Activated CD8-positive, alpha-beta T cell treated with anti-CD3 and anti-CD28 coated beads, Interleukin-2, amount 10 ng/mL, durations not matched to agents 7 days and 5 days (primary cell): ENCODE measurements at places on chromosomes 4 and X. TPM values are rescaled to one million over a fixed set of nuclear protein-coding genes. Genes with fewer than 3 reads are reported as not detected.

TMSB15C gene
- 4.8 TPM for total RNA-seq

SAGE1 gene
- not detected for total RNA-seq

TTC29 gene
- total RNA-seq, result not detected

CXCL3 gene
- not detected for total RNA-seq

DNA sequence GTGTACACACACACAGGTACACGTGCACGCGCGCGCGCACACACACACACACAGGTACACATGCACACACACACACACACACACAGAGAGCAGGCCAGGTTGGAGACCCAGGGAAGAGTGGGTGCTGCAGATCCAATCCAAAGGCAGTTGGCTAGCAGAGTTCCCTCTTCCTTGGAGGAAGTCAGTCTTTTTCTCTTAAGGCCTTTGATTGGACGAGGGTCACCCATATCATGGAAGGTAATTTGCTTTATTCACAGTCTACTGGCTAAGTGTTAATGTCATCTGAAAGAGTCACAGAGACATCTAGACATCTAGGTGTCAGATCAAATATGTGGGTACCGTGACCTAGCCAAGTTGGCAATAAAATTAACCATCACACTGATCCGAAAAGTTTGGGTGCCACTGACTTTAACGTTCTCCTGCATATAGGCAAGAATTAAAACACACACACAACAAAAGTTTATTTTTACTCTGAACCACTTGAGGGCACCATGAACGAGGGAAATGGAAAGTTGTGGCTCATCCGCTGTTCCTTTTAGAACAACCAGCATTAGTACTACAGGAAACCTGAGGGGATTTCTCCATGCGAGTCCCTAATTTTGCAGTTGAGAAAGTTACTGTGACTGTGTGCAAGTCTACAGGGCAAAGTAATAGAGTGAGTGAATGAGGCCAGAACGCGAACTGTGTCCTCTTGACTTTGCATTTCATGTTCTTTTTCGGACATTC, 66.0 kb upstream of the STOX2 start:
- no peak overlapping the region for H3K27ac ChIP-seq
- H3K4me3 ChIP-seq, result no peak overlapping the region
- no peak for DNase-seq
- no peaks in the 10 kb centered on the region for H3K36me3 ChIP-seq
- no peaks in the 10 kb centered on the region for H3K4me1 ChIP-seq

- H3K27ac ChIP-seq, result no peak overlapping the region
- H3K4me1 ChIP-seq, result no peaks in the 10 kb centered on the region
- H3K4me3 ChIP-seq, result no peak overlapping the region
Measured at GRCh38 chrX:153226344-153227185, 47.5 kb downstream of the MAGEA1 start.

- H3K27ac ChIP-seq, result no peak overlapping the region
- no peaks in the 10 kb centered on the region for H3K36me3 ChIP-seq
- no peaks in the 10 kb centered on the region for H3K4me1 ChIP-seq
- H3K4me3 ChIP-seq, result no peak overlapping the region
- DNase-seq, result no peak
Measured at GRCh38 chrX:27675493-27675892, 85.3 kb downstream of the DCAF8L2 start.

ASMT gene
- not detected for total RNA-seq

GRCh38 chr4:5018603-5019002, 655 bp downstream of the CYTL1 start:
- H3K4me3 ChIP-seq, result no peak overlapping the region
- H3K27ac ChIP-seq, result no peak overlapping the region
- no peak for DNase-seq

DNA sequence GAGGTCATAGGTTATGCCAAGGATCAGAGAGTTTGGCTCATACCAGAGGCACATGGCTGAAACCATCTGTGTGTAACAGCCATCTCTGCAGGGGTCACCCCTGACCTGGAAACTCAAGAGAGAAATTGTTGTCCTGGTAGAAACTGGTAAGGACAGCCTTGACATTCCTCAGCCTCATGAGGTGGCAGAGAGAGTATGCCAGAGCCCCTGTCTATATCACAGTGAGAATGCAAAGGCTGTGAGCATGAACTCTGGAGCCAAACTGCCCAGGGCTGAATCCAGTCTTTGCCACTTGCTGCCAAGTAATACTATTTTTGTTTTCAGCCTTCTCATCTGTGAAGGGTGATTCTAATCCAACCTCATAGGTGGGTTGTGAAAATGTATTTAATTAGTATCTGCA, 37.1 kb upstream of the CCDC149 start:
- H3K4me3 ChIP-seq, result no peak overlapping the region
- H3K4me1 ChIP-seq, result no peaks in the 10 kb centered on the region
- H3K36me3 ChIP-seq, result no peaks in the 10 kb centered on the region
- H3K27ac ChIP-seq, result no peak overlapping the region
- H3K27me3 ChIP-seq, result no peaks in the 10 kb centered on the region

DNA sequence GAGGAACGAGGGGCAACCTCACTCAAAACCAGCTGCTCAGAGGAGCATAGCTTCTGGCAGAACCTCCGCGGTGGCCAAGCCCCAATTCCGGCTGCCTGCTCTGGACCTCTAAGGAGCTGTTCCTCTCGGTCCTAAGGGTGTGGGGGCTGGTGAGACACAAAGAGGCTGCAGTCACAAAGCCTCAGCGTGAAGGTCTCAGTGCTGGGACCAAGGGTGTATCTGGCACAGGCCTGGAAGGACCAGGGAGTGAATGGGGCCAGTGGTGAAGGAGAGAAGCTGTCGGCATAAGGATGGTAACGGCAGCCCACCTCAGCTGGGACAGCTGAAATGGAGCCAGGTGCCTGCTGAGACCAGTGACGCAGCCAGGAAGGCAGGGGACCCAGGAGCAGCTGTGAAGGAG, 5.3 kb downstream of the PDE6B start:
- no peak for DNase-seq
- no peak overlapping the region for H3K4me3 ChIP-seq
- no peaks in the 10 kb centered on the region for H3K4me1 ChIP-seq
- H3K27ac ChIP-seq, result no peak overlapping the region
- H3K27me3 ChIP-seq, result no peaks in the 10 kb centered on the region

S100P gene
- total RNA-seq, result 8.3 TPM

DNA sequence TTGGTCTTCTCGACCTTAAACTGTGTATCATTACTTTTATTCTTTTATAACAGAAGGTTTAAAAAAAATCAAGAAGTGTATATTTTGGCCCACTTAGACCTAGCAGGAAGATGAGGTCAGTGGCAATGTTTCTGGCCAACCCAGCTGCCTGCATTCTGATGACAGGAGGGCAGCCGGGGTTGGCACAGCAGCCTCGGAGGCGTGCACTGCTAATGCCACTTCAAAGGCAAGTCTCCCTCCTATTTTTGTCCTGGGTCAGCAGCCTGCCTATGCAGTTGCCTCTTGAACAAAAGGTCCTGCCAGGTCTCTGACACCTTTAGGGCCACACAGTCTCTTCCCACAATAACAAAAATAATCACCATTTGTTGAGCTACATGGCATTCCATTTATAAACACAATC, 89.4 kb upstream of the MYOZ2 start:
- H3K27ac ChIP-seq, result no peak overlapping the region
- no peaks in the 10 kb centered on the region for H3K36me3 ChIP-seq
- H3K27me3 ChIP-seq, result peaks cover 2% of the 10 kb centered on the region
- no peak overlapping the region for H3K4me3 ChIP-seq
- peaks cover 4% of the 10 kb centered on the region for H3K4me1 ChIP-seq
- no peak for DNase-seq

- no peak overlapping the region for H3K27ac ChIP-seq
- H3K36me3 ChIP-seq, result no peaks in the 10 kb centered on the region
- H3K4me3 ChIP-seq, result no peak overlapping the region
Measured at GRCh38 chrX:150298841-150299551, 64.1 kb upstream of the MAMLD1 start.

CT55 gene
- total RNA-seq, result not detected

- H3K36me3 ChIP-seq, result peaks cover 3% of the 10 kb centered on the region
- no peak overlapping the region for H3K4me3 ChIP-seq
- H3K4me1 ChIP-seq, result peaks cover 31% of the 10 kb centered on the region
- peaks cover 2% of the 10 kb centered on the region for H3K27me3 ChIP-seq
- no peak overlapping the region for H3K27ac ChIP-seq
- no peak for DNase-seq
Measured at GRCh38 chr4:38453253-38453881, 210.6 kb upstream of the KLF3 start.

DNA sequence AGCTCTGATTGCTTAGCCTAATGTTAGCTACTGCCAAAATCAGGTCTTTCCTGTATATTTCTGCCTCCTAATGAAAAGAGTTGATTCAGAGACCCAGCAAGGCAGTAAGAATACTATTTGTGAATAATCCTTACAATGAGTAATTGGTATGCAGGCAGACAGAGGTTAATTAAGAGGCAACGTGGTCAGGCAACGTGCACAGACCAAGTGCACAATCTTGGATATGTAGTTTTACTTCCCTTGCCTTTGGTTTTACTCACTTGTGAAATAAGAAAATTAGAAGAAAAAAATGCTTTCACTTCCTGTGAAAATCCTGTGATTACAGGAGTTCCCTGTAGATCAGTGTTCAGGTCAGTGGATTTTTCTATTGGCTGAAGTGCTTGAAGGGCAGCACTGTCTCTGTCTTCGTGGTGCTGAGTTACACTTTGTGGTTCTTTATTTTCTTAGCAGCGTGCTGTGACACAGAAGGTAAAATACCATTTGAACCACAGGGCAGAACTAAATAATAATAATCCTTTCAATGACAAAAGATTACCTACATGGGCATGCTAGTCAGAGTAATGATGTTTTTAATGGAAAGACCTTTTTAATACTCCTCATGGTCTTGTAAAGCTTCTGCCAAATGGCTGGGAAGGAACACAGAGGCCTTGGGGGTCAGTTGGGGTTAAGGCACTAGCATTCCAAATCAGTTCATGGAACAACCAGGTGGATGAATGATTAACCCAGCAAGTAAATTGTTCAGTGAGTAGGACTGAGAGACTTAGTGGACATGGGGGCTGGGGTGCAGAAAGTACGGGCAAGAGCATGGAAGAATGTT, 430.9 kb downstream of the MAPK10 start:
- peaks cover 6% of the 10 kb centered on the region for H3K4me1 ChIP-seq
- H3K36me3 ChIP-seq, result no peaks in the 10 kb centered on the region
- H3K4me3 ChIP-seq, result no peak overlapping the region
- H3K27me3 ChIP-seq, result peaks cover 2% of the 10 kb centered on the region
- H3K27ac ChIP-seq, result no peak overlapping the region

- H3K27ac ChIP-seq, result no peak overlapping the region
- no peaks in the 10 kb centered on the region for H3K4me1 ChIP-seq
- no peak overlapping the region for H3K4me3 ChIP-seq
- H3K27me3 ChIP-seq, result no peaks in the 10 kb centered on the region
Measured at GRCh38 chr4:19925516-19925915, 326.2 kb upstream of the SLIT2 start.

GRCh38 chr4:40621229-40621591, 8.5 kb downstream of the RBM47 start:
- no peak overlapping the region for H3K27ac ChIP-seq
- H3K36me3 ChIP-seq, result peaks cover 3% of the 10 kb centered on the region
- H3K27me3 ChIP-seq, result peaks cover 10% of the 10 kb centered on the region
- peaks cover 33% of the 10 kb centered on the region for H3K4me1 ChIP-seq
- no peak for DNase-seq
- no peak overlapping the region for H3K4me3 ChIP-seq

DNA sequence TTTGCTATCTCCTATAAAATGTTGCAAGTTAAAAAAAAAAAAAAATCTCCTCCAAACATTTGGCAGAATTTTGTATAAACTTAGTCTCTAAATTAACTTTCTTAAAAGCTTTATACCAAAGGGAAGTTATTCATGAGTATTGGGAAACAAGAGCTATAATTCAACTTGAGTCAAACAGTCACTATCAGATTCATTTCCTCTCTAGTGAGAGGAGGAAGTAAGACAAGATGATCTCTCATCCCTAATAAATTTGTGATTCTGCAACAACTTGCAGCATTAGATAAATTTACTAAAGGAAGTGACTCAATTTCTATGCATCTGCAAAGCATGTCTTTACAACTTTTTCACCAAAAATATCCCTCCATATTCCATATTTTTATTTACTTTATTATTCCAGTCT, 135.4 kb upstream of the GNPDA2 start:
- H3K27me3 ChIP-seq, result no peaks in the 10 kb centered on the region
- H3K27ac ChIP-seq, result no peak overlapping the region
- no peaks in the 10 kb centered on the region for H3K4me1 ChIP-seq
- no peak overlapping the region for H3K4me3 ChIP-seq
- DNase-seq, result no peak

C4orf51 gene
- total RNA-seq, result not detected

ACSL4 gene
- 50.7 TPM for total RNA-seq

GRCh38 chr4:25757452-25757851, 101.8 kb downstream of the SLC34A2 start:
- no peak overlapping the region for H3K4me3 ChIP-seq
- H3K27me3 ChIP-seq, result no peaks in the 10 kb centered on the region
- H3K27ac ChIP-seq, result no peak overlapping the region
- no peaks in the 10 kb centered on the region for H3K4me1 ChIP-seq
- H3K36me3 ChIP-seq, result peaks cover 46% of the 10 kb centered on the region

- no peaks in the 10 kb centered on the region for H3K27me3 ChIP-seq
- peaks cover 12% of the 10 kb centered on the region for H3K36me3 ChIP-seq
- H3K27ac ChIP-seq, result no peak overlapping the region
- H3K4me1 ChIP-seq, result no peaks in the 10 kb centered on the region
- no peak overlapping the region for H3K4me3 ChIP-seq
- no peak for DNase-seq
Measured at GRCh38 chrX:16743604-16744325, 24.4 kb downstream of the SYAP1 start.

- no peak for DNase-seq
- H3K4me1 ChIP-seq, result peaks cover 13% of the 10 kb centered on the region
- H3K27me3 ChIP-seq, result no peaks in the 10 kb centered on the region
- H3K4me3 ChIP-seq, result no peak overlapping the region
- no peak overlapping the region for H3K27ac ChIP-seq
- peaks cover 11% of the 10 kb centered on the region for H3K36me3 ChIP-seq
Measured at GRCh38 chr4:139674875-139675550, 9.4 kb downstream of the MGST2 start.

- H3K27ac ChIP-seq, result no peak overlapping the region
- DNase-seq, result no peak
- H3K27me3 ChIP-seq, result no peaks in the 10 kb centered on the region
- H3K4me1 ChIP-seq, result no peaks in the 10 kb centered on the region
- no peaks in the 10 kb centered on the region for H3K36me3 ChIP-seq
- H3K4me3 ChIP-seq, result no peak overlapping the region
Measured at GRCh38 chrX:132330156-132330729, 111.0 kb upstream of the RAP2C start.

DNA sequence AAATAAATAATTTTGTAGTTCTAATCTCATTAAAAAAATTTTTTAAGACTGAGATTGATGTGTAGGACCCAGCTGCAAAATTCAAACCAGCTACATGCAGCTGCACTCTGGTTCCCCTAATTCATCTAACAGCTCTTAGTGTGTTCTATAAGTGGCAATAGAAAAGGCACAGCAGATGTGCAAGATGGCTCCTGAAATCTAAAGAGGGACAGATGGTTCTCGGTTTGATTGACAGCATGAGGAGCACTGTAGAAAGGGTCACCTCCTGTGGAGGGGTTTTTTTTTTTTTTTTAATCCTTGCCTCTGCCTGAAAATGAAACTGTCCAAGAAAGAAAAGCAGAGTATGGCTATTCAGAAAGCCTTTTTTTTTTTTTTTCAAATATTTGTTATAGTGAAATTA, 16.9 kb upstream of the OCIAD1 start:
- H3K36me3 ChIP-seq, result no peaks in the 10 kb centered on the region
- H3K27ac ChIP-seq, result no peak overlapping the region
- peaks cover 19% of the 10 kb centered on the region for H3K4me1 ChIP-seq
- no peak for DNase-seq

DDX53 gene
- not detected for total RNA-seq

TGIF2LX gene
- total RNA-seq, result not detected
